Activated naive CD4-positive, alpha-beta T cell treated with anti-CD3 and anti-CD28 coated beads for 36 hours (primary cell): ENCODE measurements at places on chromosomes 3 and 15. TPM values are rescaled to one million over a fixed set of nuclear protein-coding genes. Genes with fewer than 3 reads are reported as not detected.

AP4E1 gene
- total RNA-seq, result 9.4 TPM

CCDC14 gene
- 44.8 TPM for total RNA-seq

MST1R gene
- total RNA-seq, result 0.41 TPM

CCDC39 gene
- not detected for total RNA-seq

MORC1 gene
- total RNA-seq, result not detected

GOLGA6A gene
- 0.84 TPM for total RNA-seq

XYLB gene
- 2.5 TPM for total RNA-seq

CCRL2 gene
- 0.89 TPM for total RNA-seq

SLCO3A1 gene
- total RNA-seq, result 3.3 TPM

ACSBG1 gene
- total RNA-seq, result not detected

GRIP2 gene
- not detected for total RNA-seq

GRCh38 chr15:92650256-92650655 is 5.3 kb downstream of the FAM174B start:
- H3K36me3 ChIP-seq, result no peaks in the 10 kb centered on the region
- peaks cover 4% of the 10 kb centered on the region for H3K4me1 ChIP-seq
- no peak overlapping the region for H3K4me3 ChIP-seq
- DNase-seq, result no peak

GRCh38 chr3:107524841-107525643 is 2.3 kb downstream of the BBX start:
- peaks cover 6% of the 10 kb centered on the region for H3K36me3 ChIP-seq
- no peaks in the 10 kb centered on the region for H3K27me3 ChIP-seq
- DNase-seq, result peak; percentile 45
- peak overlapping the region; percentile 94 for H3K4me3 ChIP-seq

GRCh38 chr3:180199417-180199995 is 162.8 kb upstream of the PEX5L start:
- H3K27ac ChIP-seq, result no peak overlapping the region
- H3K27me3 ChIP-seq, result no peaks in the 10 kb centered on the region
- no peak for DNase-seq

GRCh38 chr15:91496754-91497691 is 356.5 kb upstream of the SLCO3A1 start:
- no peak overlapping the region for H3K4me3 ChIP-seq
- H3K27ac ChIP-seq, result no peak overlapping the region
- DNase-seq, result no peak

- H3K36me3 ChIP-seq, result peaks cover 1% of the 10 kb centered on the region
- H3K4me1 ChIP-seq, result no peaks in the 10 kb centered on the region
- H3K27ac ChIP-seq, result no peak overlapping the region
Observed at GRCh38 chr15:26971271-26972018, 464 bp downstream of the GABRG3 start.

DNA sequence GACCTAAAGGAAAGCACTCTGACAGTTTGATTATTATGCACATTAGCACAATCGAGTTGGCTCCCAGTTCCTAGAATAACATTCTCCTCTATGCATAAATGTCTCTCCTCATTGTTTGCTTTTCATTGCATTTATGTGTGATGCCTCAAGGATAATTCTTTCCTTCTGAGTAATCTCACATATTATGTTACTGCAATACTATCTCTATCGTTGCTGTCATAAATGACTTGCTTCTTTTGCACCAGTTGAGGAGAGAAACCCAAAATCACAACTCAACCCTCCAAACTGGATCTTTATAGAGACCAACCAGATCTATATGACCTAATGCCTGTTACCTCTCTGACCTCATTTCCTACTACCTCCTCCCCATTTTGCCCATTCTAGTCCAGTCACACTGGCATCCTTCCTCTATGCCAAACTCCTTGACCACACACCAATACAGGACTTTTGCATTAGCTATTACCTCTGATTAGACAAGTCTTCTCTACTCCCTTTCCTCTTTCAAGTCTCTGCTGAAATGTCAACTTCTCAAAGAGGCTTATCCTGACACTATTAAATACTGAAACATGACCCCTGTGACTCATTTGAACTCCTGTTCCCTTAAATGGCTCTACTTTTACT is 1026.0 kb downstream of the TUSC7 start:
- no peak overlapping the region for H3K27ac ChIP-seq
- no peak overlapping the region for H3K4me3 ChIP-seq
- no peaks in the 10 kb centered on the region for H3K4me1 ChIP-seq
- no peaks in the 10 kb centered on the region for H3K36me3 ChIP-seq
- DNase-seq, result no peak

GRCh38 chr3:50120364-50121071 is 31.8 kb downstream of the RBM5 start:
- H3K27me3 ChIP-seq, result no peaks in the 10 kb centered on the region
- peaks cover 27% of the 10 kb centered on the region for H3K36me3 ChIP-seq
- no peaks in the 10 kb centered on the region for H3K4me1 ChIP-seq
- H3K27ac ChIP-seq, result no peak overlapping the region
- H3K4me3 ChIP-seq, result no peak overlapping the region
- no peak for DNase-seq

- DNase-seq, result no peak
- H3K36me3 ChIP-seq, result no peaks in the 10 kb centered on the region
- H3K4me1 ChIP-seq, result no peaks in the 10 kb centered on the region
- no peak overlapping the region for H3K27ac ChIP-seq
Observed at GRCh38 chr15:73886717-73887345, 13.5 kb downstream of the TBC1D21 start.

DNA sequence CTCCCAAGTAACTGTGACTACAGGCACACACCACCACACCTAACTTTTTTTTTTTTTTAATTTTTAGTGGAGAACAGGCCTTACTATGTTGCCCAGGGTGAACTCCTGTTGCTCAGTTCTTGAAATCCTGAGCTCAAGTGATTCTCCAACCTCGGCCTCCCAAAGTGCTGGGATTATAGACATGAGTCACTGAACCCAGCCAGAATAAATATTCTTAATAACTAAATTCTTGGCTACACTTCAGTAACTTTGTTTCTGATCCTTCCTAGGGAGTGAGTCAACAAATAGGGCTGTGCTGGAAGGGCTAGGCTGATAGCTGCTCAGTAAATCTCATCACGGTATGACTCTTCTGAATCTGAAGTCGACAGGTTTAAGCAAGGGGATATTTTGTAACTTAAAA is 56.6 kb downstream of the P3H2 start:
- no peaks in the 10 kb centered on the region for H3K4me1 ChIP-seq
- DNase-seq, result no peak
- no peaks in the 10 kb centered on the region for H3K36me3 ChIP-seq
- no peak overlapping the region for H3K4me3 ChIP-seq
- H3K27me3 ChIP-seq, result peaks cover 12% of the 10 kb centered on the region

DNA sequence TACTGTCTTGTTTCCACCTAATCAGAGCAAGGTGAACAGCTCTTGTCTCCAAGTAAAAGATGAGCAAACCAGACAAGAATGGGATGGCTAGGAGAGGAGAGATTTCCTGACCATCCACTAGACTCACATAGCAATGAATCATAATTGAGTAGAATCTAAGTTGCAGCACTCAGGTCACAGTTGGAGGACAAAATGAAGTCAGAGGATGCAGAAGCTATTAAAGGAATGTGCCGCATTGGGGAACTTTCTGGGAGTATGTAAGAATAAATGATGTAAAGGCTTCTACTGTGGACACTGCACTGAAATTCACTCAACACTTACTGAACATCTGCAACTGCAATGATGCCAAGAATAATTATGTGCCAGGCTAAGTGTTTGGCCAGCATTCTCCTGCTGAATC is 217.4 kb upstream of the WNT5A start:
- no peak overlapping the region for H3K27ac ChIP-seq
- no peak for DNase-seq
- H3K4me1 ChIP-seq, result no peaks in the 10 kb centered on the region
- no peaks in the 10 kb centered on the region for H3K36me3 ChIP-seq
- peaks cover 2% of the 10 kb centered on the region for H3K27me3 ChIP-seq

GRCh38 chr15:63083044-63083443 is 38.6 kb upstream of the LACTB start:
- DNase-seq, result no peak
- no peaks in the 10 kb centered on the region for H3K27me3 ChIP-seq
- no peak overlapping the region for H3K4me3 ChIP-seq

GRCh38 chr3:81947359-81947758 is 185.9 kb upstream of the GBE1 start:
- no peaks in the 10 kb centered on the region for H3K36me3 ChIP-seq
- no peak overlapping the region for H3K27ac ChIP-seq
- H3K4me1 ChIP-seq, result no peaks in the 10 kb centered on the region
- H3K27me3 ChIP-seq, result peaks cover 4% of the 10 kb centered on the region
- no peak for DNase-seq

- H3K36me3 ChIP-seq, result no peaks in the 10 kb centered on the region
- DNase-seq, result no peak
- peaks cover 18% of the 10 kb centered on the region for H3K27me3 ChIP-seq
- H3K4me3 ChIP-seq, result no peak overlapping the region
- H3K4me1 ChIP-seq, result no peaks in the 10 kb centered on the region
Observed at GRCh38 chr3:73255609-73256029, 194.2 kb downstream of the EBLN2 start.

GRCh38 chr3:11465744-11466616 is 177.7 kb downstream of the VGLL4 start:
- DNase-seq, result no peak
- no peaks in the 10 kb centered on the region for H3K27me3 ChIP-seq
- peaks cover 10% of the 10 kb centered on the region for H3K36me3 ChIP-seq
- no peaks in the 10 kb centered on the region for H3K4me1 ChIP-seq
- H3K27ac ChIP-seq, result no peak overlapping the region

DNA sequence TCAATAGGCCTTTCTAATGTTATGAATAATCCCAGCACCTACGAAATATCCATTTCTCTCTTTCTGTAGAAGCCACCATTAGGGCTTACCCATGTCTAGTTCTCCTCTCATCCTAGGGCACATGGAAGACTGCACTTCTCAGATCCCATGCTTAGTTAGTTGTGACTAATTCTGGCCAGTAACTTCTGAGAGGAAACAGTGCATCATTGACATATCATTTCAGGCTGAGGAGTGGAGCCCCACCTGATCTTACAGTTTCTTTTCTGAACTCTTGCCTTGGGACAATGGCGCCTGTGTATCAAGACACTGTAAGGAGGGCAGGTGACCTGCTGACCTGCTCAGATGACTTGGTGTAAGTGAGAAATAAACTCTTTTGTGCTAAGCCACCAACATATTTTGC is 39.4 kb upstream of the TBL1XR1 start:
- H3K4me3 ChIP-seq, result no peak overlapping the region
- no peaks in the 10 kb centered on the region for H3K36me3 ChIP-seq
- H3K27me3 ChIP-seq, result no peaks in the 10 kb centered on the region
- H3K4me1 ChIP-seq, result peaks cover 9% of the 10 kb centered on the region
- DNase-seq, result peak; percentile 18

- H3K27ac ChIP-seq, result no peak overlapping the region
- H3K36me3 ChIP-seq, result no peaks in the 10 kb centered on the region
- H3K4me1 ChIP-seq, result no peaks in the 10 kb centered on the region
- DNase-seq, result no peak
- peaks cover 22% of the 10 kb centered on the region for H3K27me3 ChIP-seq
Observed at GRCh38 chr15:71511796-71512681, 298.3 kb upstream of the NR2E3 start.

DNA sequence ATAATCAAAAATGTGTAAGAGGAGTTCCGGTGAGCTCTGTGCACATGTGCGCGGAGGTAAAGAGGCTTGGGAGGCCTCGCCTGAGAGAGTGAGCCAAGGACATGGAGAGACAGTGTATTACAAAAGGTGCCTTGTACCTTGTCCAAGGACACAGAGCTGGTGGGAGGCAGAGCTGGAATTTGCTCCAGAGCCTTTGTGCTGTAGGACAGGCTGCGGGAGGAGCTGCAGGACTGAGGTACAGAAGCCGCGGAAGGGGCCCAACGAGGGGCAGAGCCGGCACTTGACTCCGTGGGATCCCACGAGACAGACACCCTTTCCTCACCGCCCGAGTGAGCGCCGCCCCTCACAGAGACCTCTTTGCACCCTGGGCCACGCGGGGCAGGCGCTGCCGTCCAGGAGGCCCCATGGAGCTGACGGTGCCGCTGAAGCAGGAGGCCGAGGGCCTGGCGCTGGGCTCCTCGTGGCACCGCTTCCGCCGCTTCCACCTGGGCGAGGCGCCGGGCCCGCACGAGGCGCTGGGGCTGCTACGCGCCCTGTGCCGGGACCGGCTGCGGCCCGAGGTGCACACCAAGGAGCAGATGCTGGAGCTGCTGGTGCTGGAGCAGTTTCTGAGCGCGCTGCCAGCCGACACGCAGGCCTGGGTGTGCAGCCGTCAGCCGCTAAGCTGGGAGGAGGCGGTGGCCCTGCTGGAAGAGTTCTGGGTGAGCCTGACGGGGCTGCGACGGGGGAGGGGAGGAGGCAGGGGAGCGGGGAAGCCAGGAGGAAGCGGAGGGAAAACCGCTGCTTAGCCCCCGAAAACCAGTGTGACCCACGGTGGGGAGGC is 68.7 kb downstream of the SLTM start:
- peak; percentile 10 for DNase-seq
- H3K27me3 ChIP-seq, result peaks cover 7% of the 10 kb centered on the region
- H3K4me1 ChIP-seq, result peaks cover 22% of the 10 kb centered on the region
- H3K27ac ChIP-seq, result no peak overlapping the region

DNA sequence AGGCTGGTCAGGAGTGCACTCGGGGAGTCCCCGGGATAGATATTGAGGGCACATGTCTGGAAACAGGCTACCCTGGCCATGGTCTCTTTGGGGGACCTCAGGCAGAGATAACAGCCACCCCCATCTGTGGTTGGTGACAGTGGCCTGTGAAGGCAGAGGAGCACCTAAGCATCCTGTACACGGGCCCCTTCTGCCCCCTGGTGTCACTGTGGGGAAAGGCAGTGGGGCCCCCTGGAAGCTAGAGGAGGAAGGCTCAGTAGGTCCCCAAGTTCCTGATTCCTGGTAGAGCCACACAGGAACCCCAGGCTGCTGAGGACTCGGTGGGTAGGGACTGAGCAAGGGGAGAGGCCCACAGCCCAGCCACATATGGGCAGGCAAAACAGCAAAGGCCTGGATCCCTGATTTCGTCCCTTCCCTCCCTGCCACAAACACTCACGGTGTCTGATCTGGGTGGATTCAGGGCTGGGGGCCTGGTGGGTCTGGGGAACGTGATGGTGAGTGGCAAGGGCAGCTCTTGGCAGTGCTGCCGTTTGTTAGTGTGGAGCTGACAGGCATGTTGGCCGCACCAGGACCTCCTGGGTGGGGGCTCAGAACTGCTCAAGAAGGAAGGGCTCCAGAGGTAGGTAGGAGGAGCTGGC is 14.1 kb upstream of the CXCR6 start:
- H3K4me1 ChIP-seq, result no peaks in the 10 kb centered on the region
- no peak overlapping the region for H3K4me3 ChIP-seq
- H3K27ac ChIP-seq, result no peak overlapping the region
- peak; percentile 76 for DNase-seq
- H3K36me3 ChIP-seq, result peaks cover 48% of the 10 kb centered on the region

- H3K4me3 ChIP-seq, result no peak overlapping the region
- DNase-seq, result no peak
- H3K4me1 ChIP-seq, result peaks cover 3% of the 10 kb centered on the region
- peaks cover 2% of the 10 kb centered on the region for H3K27me3 ChIP-seq
Observed at GRCh38 chr3:119596398-119596797, 1.3 kb upstream of the PLA1A start.
